RPMI7951 (cell line): ENCODE measurements at places on chromosomes 4 and X. TPM values are rescaled to one million over a fixed set of nuclear protein-coding genes. Genes with fewer than 3 reads are reported as not detected.

- peak; percentile 9 for DNase-seq
Observed at GRCh38 chrX:109782994-109783700, 50.1 kb upstream of the ACSL4 start.

DNA sequence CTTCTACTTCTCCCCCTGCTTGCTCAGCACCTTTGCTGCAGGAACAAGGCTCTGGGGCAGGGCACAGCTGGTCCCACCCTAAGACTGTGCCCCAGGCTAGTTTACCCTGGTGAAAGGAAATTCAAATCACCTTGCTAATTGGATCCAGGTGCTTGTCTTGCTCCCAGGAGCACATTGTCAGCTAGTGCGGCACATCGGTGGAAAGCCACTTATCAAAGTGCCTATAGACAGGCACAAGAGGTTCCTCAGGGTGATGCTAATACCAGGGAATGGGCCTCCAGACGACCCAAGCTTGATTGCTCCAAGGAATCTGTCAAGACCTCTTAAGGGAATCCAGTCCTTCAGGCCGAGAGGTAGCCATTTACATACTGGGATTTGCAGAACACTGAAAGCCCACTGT, 64.5 kb upstream of the PRPS1 start:
- no peak for DNase-seq

GRCh38 chrX:76155786-76156185, 17.1 kb upstream of the PBDC1 start:
- peak; percentile 7 for DNase-seq

The OTOP1 gene
- not detected in 2 replicates for total RNA-seq

- peak; percentile 14 for DNase-seq
Observed at GRCh38 chr4:72779241-72779640, 210.2 kb upstream of the ADAMTS3 start.

The PPP4R3C gene
- 0.10 TPM in 1 of 2 replicates, not detected in the other for total RNA-seq

- DNase-seq: no peak
Observed at GRCh38 chr4:140675599-140676231, 80.5 kb downstream of the TBC1D9 start.

DNA sequence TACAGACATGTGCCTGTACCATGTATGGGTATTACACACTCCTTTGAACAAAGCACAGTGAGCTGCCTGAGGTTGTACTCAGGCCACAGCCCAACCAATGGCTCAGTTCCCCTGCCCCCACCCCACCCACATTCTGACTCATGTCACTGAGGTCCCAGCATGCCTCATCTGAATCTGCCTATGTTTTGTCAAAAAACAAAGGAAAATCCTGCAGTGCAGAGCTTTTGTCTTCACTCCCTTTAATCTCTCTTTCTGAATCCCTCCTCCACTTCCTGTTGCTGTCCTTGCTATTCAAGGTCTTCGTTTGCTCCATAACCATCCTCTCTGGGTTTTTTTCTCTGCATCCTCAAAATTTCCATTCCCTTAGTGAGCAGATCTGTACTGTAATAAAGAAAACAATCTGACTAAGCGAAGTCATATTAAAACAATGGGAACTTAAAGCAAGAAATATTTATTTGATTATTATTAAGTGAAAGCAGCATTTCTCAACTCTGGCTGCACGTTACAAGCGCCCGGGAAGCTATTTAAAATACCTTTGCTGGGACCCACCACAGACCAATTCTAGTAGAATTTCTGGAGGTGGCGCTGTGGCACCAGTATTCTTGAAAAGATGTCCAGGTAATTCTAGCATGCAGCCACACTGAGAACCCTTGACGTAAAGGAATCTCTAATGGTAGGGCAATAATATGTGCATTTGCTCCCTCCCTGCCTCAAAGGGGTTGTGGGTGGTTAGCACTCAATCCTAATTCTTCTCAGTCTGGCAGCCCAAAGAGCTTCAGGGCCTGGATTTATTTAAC, 8.7 kb downstream of the GUCY2F start:
- DNase-seq: peak; percentile 41

- peak; percentile 10 for DNase-seq
Observed at GRCh38 chrX:132271311-132271778, 52.1 kb upstream of the RAP2C start.

DNA sequence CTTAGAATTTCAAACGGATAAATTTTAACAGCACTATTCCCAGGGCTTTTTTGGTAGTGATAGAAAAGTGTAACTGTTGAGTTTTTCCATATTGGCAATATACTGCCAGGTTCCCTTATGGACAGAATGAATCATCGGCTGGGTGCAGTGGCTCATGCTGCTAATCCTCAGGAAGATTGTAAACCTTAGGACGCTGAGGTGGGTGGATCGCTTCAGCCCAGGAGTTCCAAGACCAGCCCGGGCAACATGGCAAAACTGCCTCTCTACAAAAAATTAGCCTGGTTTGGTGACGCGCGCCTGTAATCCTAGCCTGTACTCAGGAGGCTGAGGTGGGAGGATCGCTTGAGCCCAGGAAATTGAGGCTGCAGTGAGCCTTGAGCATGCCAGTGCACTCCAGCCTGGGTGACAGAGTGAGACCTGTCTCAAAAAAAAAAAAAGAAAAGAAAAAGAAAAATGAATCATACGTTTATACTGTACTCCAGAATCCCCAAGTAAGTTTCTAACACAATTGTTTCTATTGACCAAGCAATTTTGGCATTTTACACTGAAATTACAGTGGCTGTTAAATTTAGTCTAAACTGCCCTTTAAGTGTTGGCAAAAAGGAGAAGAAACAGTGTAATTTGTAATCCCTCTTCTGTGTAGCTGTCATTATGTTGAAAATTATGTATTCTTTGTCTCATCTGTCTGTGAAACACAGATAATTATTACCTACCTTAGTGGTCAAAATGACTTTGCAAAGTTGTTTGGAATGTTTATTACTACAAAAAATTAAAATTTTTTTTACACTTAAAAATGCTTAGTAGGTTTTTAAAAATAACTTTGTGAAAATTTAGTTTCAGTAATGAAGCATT, 1.8 kb downstream of the SLC30A9 start:
- peak; percentile 19 for DNase-seq

DNA sequence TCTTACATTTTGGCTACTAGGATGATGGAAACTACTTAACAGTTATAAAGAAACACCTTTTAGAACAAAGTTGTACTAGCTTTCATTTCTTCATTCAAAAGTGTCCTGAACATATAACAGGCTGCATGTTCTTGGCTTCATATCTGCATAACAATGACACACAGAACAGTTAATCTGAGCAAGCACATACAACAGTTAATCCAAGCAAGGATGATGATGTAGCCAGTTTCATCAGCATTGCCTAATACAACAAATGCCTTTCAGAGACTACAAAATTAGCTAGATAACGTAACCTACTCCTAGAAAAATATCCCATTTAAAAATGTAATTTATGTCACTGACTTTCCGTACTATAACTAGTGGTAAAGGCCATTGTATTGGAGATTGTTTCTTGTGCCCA, 182.1 kb downstream of the SCFD2 start:
- DNase-seq: no peak
